ENCODE measurements at places on chromosomes 7 and 10.

- no peak for DNase-seq
Observed at GRCh38 chr10:78817804-78818203, 251.0 kb upstream of the ZMIZ1 start.

GRCh38 chr10:2081501-2081900, 344.2 kb upstream of the ADARB2 start:
- DNase-seq, result no peak

DNA sequence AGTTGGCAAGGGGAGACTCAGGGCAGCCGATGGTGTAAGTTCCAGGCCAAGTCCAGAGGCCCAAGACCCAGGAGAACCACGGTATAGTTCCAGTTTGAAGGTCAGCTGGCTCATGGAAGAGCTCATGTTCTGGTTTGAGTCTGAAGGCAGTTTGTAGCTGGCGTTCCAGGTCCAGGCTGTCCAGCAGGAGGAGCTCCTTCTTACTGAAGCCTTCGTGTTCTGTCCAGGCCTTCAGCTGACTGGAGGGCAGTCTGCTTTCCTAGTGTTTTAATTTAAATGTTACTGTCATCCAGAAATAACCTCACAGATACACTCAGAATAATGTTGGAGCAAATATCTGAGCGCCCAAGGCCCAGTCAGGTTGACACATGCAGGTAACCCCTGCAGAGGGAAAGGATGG, 4.2 kb downstream of the SUN1 start:
- DNase-seq, result no peak

DNA sequence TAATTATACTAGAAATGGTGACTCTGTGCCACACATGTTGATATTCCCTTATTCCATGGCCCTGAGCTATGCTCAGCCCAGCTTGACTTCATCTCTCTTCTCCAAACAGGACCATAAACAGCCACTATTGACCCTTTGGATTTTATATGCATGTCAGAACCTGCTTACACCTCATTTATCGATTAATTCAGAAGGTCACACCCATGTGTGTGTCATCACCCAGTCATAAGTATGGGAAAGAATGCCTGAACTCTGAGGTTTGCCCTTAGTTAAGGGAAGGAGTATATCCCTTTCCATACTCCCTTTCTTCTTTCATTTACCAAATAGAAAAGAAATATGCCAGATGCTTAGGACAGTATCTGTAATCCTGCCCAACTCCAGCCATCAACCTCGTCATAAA, 602.3 kb downstream of the SORCS3 start:
- no peak for DNase-seq
